Fibroblast of villous mesenchyme (primary cell): ENCODE measurements at places on chromosomes 16 and 17. TPM values are rescaled to one million over a fixed set of nuclear protein-coding genes. Genes with fewer than 3 reads are reported as not detected.
A peak's percentile ranks its signal among the peaks of the same experiment; 100 is the strongest.

TBC1D3 gene
- total RNA-seq: not detected in 2 replicates

DNA sequence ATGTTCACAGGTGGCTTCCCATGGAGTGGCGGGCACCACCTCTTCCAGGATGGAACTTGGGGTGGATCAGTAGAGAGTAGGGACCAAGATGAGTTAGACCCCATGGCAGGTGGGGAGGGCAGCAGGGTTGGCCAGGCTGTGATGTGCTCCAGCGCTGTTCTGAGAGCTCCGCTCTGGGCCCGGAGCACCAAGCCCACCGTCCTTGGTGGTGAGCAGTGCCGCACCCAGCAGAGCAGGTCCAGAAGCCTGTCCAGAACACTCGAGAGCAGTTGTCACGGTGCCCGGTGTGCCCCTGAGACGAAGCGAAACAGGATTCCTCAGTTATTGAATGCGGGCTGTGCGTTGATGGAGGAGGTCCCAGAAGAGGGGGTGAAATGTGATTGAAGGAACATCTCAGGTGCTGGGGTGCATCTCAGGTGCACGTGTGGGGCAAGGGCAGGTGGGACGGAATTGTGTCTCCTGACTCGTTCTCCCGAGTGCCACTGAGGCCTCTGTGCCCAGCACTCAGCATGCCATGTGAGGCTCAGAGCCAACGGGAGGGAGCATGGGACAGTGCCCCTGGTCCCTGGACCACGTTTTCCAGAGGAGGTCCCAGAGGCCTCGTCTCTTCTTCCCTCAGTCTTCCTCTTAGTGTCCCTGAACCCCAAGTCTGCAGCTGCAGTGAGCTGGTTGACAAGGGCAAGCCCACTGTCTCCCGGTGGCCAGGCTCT, 39.5 kb downstream of the COX4I1 start:
- DNase-seq: no peak

PRCD gene
- total RNA-seq: 1.6 and 2.2 TPM in 2 replicates

KRT25 gene
- total RNA-seq: not detected in 2 replicates

GRCh38 chr17:67051155-67051538, 6.8 kb downstream of the CACNG1 start:
- no peak for DNase-seq

- no peak for DNase-seq
Observed at GRCh38 chr17:56119191-56119590, 34.1 kb upstream of the ANKFN1 start.

KCNH6 gene
- total RNA-seq: under 0.01 TPM in 1 of 2 replicates, not detected in the other

GRCh38 chr17:41404024-41404671, 6.7 kb upstream of the KRT31 start:
- peak; percentile 86 for DNase-seq

DNA sequence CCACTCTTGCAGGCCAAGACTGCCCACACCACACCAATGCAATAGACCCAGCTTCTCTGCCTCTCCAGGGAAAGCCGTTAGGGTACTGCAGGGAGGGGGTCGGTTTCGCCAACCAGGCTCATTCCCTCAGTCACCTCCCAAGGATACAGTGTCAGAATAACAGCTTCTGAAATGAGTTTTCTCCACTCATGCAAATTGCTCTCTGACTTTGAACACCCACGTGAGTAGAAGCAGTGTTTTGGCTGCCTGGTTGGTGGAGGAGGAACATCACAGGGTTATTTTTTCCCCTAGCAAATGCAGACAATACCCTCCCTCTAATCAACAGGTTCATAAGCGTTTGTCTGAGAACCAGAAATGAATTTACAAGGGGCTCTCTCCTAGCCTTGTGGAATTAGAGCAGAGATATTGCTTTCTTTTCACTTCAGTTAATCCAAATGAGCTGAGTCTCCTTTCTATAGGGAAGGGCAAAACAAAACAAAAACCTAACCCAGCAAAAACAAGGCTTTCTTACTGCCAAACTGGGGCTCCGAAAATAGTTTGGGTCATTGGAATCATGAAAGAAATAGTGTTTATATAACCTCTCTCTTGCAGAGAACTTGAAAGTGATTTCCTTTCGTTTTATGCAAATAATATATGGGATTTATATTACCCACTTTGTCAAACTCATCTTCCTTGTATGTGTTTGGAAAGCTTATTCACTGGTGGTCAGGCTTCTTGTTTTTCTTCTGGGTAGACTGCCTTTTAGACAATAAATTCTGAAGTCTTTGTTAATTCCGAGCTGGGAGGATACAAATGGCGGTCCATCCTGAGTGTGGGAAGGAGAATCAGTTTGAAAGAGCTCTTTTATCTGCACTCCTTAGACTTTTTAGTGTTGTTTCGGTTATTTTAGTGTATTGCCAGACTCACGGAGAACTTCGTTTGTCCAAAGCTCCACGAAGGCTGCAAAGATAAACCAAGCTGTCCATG, 229.9 kb downstream of the MSI2 start:
- no peak for DNase-seq

DNA sequence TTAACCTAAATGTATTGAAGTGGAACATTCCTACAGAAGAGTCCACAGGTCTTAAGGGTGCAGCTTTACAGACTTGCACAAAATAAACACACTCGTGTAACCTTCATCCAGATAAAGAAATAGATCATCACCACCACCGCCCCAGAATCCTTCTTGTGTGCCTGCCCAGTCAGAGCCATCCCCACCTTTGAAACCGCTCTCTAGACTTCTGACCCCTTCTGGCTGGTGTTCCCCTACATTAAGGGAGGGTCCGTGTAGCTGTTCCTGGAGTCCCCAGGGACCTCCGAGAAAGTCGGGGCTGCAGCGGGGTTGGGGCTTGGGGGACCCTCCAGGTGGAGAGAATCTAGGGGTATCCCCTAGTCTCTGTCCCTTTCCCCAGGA, 9.4 kb downstream of the TBX4 start:
- DNase-seq: no peak

- no peak for DNase-seq
Observed at GRCh38 chr17:73288534-73289302, 23.1 kb downstream of the CDC42EP4 start.

- peak; percentile 78 for DNase-seq
Observed at GRCh38 chr16:84286578-84287240, 8.0 kb upstream of the WFDC1 start.

DNA sequence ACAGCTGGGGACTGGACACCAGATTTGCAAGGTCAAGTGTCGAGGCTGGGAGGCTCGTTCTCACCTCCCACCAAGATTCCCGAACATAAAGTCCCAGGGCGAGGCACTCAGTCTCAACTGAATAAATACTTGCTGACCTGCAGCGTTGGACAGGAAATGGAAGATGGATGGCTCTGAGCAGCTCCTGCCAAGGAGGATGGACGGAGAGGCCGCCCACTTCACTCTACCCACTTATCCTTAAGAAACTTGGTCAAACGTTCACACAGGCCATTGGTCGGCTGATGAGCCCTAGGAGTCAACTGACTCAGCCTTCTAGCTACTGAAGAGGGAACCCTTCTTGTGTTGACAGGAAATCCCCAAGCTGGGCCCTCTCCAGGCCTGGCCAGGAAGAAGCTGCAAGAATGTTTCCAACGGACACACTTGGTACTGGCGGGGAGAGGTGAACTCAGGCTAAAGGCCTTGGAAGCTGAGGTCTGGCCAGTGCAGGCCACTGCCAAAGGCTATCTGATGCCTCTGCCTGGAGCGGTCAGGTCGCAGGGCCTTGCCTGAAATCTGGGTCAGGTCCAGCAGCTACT, 50.0 kb downstream of the VAC14 start:
- peak; percentile 96 for DNase-seq

GRCh38 chr16:46728806-46729205, 19.3 kb downstream of the MYLK3 start:
- DNase-seq: no peak

GRCh38 chr16:491220-491919, 36.1 kb upstream of the CAPN15 start:
- DNase-seq: no peak

GRCh38 chr17:71902894-71903506, 217.8 kb upstream of the SOX9 start:
- no peak for DNase-seq

- peak; percentile 18 for DNase-seq
Observed at GRCh38 chr16:17817260-17817659, 346.5 kb upstream of the XYLT1 start.

- no peak for DNase-seq
Observed at GRCh38 chr16:57392694-57393093, 11.9 kb upstream of the CCL17 start.

DNA sequence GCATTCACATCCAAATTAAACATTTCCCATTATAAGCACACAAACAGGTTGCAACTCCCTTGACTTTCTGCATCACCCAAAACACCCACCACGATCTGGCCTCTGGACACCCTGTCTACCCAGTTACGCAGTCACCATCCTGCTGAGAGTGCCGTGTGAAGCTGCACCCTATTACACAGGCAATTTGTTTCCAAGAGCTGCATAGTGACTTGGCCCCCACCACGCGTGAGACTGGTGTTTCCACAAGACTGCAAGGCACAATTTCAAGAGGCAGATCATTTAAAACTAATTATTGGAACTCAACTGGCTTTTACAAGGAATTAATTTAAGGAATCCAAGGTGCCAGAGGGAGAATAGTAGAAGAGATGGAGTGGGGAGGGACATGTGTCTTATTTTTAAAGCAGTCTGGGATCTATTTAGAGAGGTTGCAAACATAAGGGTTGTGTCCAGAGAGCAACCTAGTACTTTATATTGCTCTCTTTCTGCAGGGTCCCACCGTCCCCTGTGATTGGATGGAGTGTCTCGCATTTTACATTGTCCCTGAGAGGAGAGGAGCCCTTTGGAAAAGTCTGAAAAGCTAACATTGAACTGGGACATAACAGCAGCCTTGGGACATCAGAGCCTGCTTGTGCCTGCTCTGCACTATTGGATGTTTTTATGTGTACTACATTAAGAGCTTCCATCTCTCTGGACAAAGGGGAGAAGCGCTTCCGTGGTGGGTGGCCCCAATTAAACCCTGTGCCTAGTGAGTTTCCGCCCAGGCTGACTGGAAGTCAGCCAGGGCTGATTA, 8.7 kb upstream of the ADAMTS18 start:
- no peak for DNase-seq

CES5A gene
- total RNA-seq: not detected in 2 replicates

DNA sequence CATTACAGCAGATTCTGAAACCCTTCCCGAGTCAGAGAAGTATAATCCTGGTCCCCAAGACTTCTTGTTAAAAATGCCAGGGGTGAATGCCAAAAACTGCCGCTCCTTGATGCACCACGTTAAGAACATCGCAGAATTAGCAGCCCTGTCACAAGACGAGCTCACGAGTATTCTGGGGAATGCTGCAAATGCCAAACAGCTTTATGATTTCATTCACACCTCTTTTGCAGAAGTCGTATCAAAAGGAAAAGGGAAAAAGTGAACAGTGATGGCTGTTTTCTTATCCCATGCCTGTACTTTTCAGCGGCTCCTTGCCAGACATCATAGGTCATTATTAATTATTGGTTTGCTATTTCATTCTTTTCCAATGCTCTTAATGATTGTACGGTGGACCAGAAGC, 28.1 kb downstream of the ERCC4 start:
- DNase-seq: no peak

FBRS gene
- 30.2 and 30.3 TPM in 2 replicates for total RNA-seq

UNC119 gene
- 19.6 and 21.6 TPM in 2 replicates for total RNA-seq

DNA sequence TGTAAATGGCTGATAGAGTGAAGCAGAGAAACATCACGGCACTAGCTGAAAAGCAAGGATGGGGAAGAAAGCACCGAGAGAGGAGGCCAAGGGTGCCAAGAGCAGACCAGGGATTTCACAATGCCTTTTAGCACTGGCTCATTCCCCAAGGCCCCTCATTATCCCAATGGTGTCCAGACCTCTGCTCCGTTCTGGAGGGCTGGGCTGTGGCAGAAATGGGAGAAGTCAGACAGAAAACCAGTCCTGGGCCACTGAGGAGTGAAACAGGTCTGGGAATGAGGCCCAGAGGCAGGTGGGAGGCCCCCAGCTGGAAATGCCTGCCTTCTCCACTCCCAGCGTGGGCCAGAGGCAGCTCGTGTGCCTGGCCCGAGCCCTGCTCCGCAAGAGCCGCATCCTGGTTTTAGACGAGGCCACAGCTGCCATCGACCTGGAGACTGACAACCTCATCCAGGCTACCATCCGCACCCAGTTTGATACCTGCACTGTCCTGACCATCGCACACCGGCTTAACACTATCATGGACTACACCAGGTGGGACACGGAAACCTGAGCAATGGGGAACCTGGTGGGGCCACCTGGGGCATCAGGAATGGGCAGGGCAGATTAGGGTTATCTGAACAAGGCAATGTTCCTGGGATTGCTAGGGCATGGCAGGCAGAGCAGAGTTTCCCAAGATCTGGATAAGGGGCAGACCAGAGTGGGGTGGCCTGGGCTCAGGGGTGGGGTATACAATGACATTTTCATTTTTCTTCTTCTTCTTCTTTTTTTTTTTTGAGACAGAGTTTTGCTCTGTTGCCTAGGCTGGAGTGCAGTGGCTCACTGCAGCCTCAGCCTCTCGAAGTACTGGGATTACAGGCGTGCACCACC, 20.3 kb downstream of the ANKRD40 start:
- no peak for DNase-seq

GP1BA gene
- not detected in 2 replicates for total RNA-seq

PIRT gene
- total RNA-seq: not detected in 2 replicates

RPL26 gene
- total RNA-seq: 2,045 and 2,110 TPM in 2 replicates

SYT17 gene
- under 0.01 TPM in 2 replicates for total RNA-seq

TMEM114 gene
- total RNA-seq: not detected in 2 replicates

FOXJ1 gene
- not detected in 2 replicates for total RNA-seq

NOS2 gene
- not detected in 2 replicates for total RNA-seq

DNA sequence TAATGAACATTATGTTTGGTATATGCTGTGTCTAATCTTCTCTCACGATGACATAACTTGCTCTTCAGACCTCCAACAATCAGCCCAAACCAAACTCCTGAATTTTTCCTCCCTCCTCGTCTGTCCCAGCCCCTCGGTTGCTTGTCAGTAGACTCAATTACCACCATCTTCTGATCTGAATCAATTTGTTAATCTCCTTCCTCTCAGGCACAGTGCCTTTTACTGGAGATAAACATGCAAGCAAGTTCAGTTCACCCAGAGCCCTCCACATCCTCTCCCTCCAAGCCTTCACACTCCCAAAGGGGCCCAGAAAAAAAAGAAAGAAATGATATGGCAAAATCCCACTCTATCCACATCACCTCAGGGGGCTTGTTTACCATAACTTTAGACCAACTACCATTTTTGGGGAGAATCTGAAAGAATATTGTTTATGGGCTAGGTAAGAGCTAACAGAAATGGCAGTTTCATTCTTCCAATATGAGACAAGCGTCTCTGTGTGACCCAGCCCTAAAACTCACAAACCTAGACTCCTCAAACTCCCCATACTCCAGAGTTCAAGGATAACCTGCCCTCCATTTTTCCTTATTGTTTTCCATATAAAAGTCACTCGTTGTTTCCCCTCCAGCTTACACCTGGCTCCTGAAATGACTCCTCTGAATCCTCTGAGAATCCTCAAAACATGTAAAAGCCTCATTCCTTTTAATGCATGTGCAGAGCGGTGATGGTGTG, 1.5 kb downstream of the TEX2 start:
- no peak for DNase-seq

GRCh38 chr17:39533891-39534290, 72.6 kb downstream of the CDK12 start:
- DNase-seq: no peak

MAP2K3 gene
- total RNA-seq: 19.3 and 30.7 TPM in 2 replicates

GRCh38 chr17:48915459-48916282, 7.5 kb downstream of the UBE2Z start:
- DNase-seq: peak; percentile 90

PERCC1 gene
- not detected in 2 replicates for total RNA-seq
